Activated T-cell treated with anti-CD3 and anti-CD28 coated beads, Interleukin-2, amount 50 U/mL, for 24 hours (primary cell): ENCODE measurements at places on chromosomes 1 and 21.

- H3K4me1 ChIP-seq: no peaks in the 10 kb centered on the region
- no peak overlapping the region for H3K4me3 ChIP-seq
- H3K36me3 ChIP-seq: no peaks in the 10 kb centered on the region
These were observed 293.9 kb downstream of the LRRC7 start for GRCh38 chr1:69861641-69862040.

DNA sequence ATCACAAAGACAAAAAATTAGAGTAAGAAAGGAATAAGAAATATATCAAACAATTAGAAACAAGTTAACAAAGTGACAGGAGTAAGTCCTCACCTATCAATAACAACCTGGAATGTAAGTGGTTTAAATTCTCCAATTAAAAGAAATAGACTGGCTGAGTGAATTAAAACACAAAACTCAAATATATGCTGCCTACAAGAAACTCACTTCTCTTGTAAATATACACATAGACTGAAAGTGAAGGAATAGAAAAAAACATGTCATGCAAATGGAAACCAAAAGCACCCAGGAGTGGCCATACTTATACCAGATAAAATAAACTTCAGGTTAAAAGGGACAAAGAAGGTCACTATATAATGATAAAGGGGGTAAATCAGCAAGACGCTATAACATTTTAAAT, 43.2 kb upstream of the NUF2 start:
- no peak overlapping the region for H3K4me3 ChIP-seq
- DNase-seq: no peak
- no peaks in the 10 kb centered on the region for H3K27me3 ChIP-seq
- no peaks in the 10 kb centered on the region for H3K4me1 ChIP-seq

GRCh38 chr1:25922056-25922970, 16.1 kb upstream of the STMN1 start:
- peaks cover 23% of the 10 kb centered on the region for H3K27me3 ChIP-seq
- peak overlapping the region; percentile 61 for H3K27ac ChIP-seq
- peaks cover 35% of the 10 kb centered on the region for H3K4me1 ChIP-seq
- no peaks in the 10 kb centered on the region for H3K36me3 ChIP-seq
- peak overlapping the region; percentile 65 for H3K4me3 ChIP-seq

- H3K4me3 ChIP-seq: no peak overlapping the region
- DNase-seq: no peak
- H3K36me3 ChIP-seq: no peaks in the 10 kb centered on the region
- H3K27me3 ChIP-seq: no peaks in the 10 kb centered on the region
- no peaks in the 10 kb centered on the region for H3K4me1 ChIP-seq
These were observed 203.0 kb downstream of the TGFB2 start for GRCh38 chr1:218547957-218548730.

- H3K4me1 ChIP-seq: peaks cover 2% of the 10 kb centered on the region
- no peaks in the 10 kb centered on the region for H3K36me3 ChIP-seq
- no peak overlapping the region for H3K4me3 ChIP-seq
- H3K27ac ChIP-seq: no peak overlapping the region
These were observed 38.6 kb downstream of the ITSN1 start for GRCh38 chr21:33680870-33681269.

GRCh38 chr1:89603651-89604413, 29.1 kb upstream of the LRRC8C start:
- peaks cover 99% of the 10 kb centered on the region for H3K4me1 ChIP-seq
- H3K27ac ChIP-seq: peak overlapping the region; percentile 100
- peak; percentile 77 for DNase-seq
- peaks cover 53% of the 10 kb centered on the region for H3K36me3 ChIP-seq

DNA sequence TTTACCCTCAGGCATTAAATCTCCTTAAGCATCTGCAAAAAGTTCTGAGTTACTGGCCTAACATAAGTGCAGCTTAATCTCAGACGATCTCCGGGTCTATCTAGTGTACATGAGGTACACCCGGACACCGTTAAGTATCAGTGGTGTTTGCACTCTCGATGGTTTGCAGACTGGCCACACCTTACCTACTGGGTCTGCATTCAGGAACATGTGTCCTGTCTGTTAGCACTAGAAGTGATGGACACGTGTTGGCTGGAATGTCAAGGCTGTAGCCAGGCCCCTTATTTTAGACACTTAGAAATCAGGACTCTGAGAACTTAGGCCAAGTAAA, 783 bp upstream of the AGL start:
- H3K36me3 ChIP-seq: peaks cover 32% of the 10 kb centered on the region
- peak overlapping the region; percentile 90 for H3K4me3 ChIP-seq
- H3K4me1 ChIP-seq: peaks cover 30% of the 10 kb centered on the region
- H3K27me3 ChIP-seq: no peaks in the 10 kb centered on the region

GRCh38 chr1:17665950-17666720, 89.0 kb upstream of the ACTL8 start:
- H3K4me1 ChIP-seq: no peaks in the 10 kb centered on the region
- H3K27ac ChIP-seq: no peak overlapping the region
- H3K4me3 ChIP-seq: no peak overlapping the region
- H3K27me3 ChIP-seq: no peaks in the 10 kb centered on the region
- DNase-seq: no peak

- peak overlapping the region; percentile 50 for H3K4me3 ChIP-seq
- DNase-seq: no peak
- H3K4me1 ChIP-seq: peaks cover 94% of the 10 kb centered on the region
- H3K27ac ChIP-seq: peak overlapping the region; percentile 60
- peaks cover 98% of the 10 kb centered on the region for H3K36me3 ChIP-seq
These were observed 5.9 kb downstream of the SOD1 start for GRCh38 chr21:31665397-31665796.
